ENCODE measurements at places on chromosomes 7 and 10.

DNA sequence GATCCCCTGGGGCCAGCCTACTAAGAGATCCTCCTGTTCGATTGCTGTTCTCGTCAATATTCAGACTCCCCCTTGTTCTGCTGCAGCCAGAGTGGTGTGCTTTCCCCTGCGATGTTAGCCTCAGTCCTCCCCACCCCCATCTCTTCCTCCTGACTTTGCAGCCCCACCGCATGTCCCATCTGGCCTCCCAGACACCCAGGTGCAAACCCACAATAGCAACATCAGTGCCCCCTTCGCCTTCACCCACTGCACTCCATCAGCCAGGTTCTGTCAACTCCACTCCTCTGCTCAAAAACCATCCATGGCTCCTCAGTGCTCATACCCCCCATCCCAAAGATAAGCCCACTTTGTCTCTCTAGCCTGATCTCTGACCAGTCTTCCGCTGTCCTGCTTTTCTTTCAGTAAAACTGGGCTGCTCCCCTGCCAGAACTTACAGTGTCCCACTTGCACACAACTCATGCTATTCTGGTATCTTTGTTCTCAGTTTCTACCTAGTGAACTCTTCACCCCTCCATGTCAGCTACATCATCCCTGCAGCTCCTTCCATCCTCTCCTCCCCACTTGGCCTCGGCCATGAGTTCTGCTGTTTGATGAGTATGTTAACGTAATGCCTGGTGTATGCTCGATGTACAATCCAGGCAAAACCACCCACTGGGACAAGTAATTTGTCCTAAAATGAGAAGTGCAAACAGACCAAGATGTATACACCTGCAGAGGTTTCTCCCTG, 26.6 kb downstream of the COL13A1 start:
- DNase-seq, result no peak

- DNase-seq, result no peak
These were observed 234.7 kb downstream of the CAMK1D start for GRCh38 chr10:12583891-12584595.

- no peak for DNase-seq
These were observed 26.9 kb downstream of the CCDC6 start for GRCh38 chr10:59879363-59879913.

GRCh38 chr10:95242581-95243317, 48.1 kb downstream of the PDLIM1 start:
- DNase-seq, result no peak

DNA sequence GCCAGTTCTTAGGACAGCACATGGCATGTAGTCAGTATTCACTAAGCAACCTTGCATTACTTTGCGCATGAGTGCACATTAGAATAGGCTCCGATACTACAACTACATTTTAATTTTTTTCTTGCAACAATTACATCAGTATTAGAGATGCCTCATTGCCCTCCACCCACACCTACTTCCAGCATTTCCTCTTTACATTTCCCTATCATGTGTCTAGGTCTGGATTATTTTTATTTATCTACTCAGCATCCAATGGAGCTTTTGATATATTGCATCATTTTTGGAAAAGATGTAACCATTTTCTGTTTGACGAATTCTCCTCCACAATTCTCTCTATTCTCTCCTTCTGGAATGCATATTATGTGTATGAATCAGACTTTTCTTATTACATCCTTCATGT, 258.2 kb upstream of the GLI3 start:
- DNase-seq, result no peak

GRCh38 chr10:55782181-55782580, 578.9 kb downstream of the ZWINT start:
- no peak for DNase-seq

DNA sequence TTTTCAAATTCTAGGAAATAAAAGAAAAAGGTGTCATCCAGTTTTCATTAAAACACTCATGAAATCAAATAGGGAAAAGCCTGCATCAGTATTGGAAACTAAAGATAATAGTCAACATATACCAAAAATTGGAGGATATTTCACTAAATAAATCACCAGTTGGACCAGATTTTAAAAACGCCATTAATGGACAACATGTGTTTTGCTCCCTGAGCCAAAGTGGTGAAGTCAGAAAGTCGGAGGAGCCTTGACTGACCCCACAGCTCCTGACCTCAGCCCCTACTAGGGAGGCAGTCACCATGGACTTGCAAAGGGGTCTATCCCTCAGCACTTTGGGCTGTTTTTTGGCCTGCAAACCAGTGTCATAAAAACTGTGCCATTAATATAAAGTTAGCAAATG, 98.3 kb upstream of the SEC61G start:
- DNase-seq, result no peak

DNA sequence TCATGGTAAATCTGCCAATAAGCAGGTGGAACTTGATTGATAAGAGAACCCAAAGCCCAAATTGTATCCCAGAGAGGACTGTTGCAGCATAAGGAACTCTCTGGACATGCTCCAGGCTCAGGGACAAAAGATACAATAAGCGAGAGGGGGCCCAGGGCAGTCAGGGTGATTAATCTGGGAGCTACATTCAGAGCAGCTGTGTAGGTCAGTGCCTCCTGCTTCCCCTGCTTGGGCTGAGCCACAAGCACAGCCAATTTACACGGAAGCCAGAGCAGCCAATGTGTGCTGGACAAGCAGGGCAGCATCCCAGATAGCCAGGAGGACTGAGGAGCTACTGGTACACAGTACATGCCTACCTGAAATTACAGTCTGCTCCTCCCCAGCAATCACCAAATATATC, 24.2 kb downstream of the MYPN start:
- DNase-seq, result no peak
